ENCODE measurements at places on chromosomes 13 and 19.

GRCh38 chr19:35755550-35756376 lies 1.1 kb downstream of the HSPB6 start:
- DNase-seq = peak; percentile 47

- DNase-seq = no peak
These were observed 28.2 kb downstream of the FGF9 start for GRCh38 chr13:21698817-21699679.

DNA sequence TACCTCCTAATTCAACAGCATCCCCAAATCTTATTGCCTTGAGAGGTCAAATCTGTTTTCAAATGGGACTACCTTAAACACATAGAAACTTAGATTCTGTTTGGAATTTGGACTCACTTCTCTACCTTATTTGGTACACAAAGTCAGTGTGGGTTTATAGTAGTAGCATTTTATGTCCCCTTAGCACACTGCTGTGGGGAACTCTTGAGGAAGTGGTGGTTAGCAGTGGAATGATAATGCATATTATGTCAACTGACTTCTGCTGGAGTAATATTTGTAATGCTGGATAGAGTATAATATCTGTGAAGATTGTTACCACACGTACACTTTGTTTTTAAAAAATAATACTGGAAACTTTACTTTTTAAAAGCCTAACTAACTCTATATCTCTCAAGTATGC lies 386.3 kb downstream of the NDFIP2 start:
- DNase-seq = peak; percentile 38

- DNase-seq = no peak
These were observed 14.0 kb downstream of the SCGB2B2 start for GRCh38 chr19:34662919-34663318.

DNA sequence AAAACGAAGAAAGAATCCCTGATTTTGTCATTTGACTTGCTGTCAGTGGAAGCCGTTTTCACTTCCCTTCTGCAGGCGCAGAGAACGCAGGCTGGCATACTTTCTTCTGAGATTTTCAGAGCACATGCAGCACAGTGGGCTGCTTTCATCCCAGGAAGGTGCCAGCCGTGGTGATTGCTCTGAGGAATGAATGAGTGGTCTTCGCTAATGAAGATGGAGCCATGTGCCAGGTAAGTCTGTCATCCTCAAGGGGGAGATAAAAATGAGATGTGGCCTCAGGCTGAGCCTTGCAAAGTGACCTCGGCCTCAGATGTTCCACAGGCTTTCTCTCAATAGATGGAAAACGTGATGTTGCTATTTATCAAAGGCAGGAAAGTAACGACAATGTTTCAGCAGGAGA lies 94.6 kb upstream of the FARP1 start:
- DNase-seq = no peak

DNA sequence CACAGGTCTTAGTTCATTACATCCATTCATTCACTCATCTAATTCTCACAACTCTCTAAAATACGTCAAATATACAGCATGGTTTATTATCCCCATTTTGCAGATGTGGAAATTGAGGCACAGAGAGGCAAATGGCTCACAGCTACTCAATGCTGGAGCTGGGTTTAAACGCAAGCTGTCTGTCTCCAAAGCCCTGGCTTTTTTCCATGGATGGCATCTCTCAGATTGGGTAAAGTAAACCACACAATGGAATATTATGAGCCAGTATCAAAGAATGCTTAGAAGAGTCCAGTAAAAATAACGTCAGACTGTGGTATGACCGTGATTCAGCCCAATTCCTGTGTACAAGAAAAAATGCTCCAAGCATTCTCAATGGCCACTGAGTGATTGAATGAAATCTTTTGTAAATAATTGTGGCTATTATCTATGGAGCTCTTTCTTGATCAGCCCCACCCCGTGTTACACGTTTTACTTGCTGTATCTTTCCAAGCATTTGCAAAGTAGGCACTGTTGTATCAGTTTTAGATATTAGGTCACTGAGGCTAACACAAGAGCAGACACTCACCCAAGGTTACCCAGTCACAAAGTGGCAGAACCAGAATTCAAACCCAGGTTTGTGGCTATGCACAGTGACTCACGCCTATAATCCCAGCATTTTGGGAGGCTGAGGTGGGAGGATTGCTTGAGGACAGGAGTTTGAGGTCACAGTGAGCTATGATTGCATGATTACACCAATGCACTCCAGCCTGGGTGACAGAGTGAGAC lies 5.5 kb upstream of the ACP7 start:
- peak; percentile 97 for DNase-seq

DNA sequence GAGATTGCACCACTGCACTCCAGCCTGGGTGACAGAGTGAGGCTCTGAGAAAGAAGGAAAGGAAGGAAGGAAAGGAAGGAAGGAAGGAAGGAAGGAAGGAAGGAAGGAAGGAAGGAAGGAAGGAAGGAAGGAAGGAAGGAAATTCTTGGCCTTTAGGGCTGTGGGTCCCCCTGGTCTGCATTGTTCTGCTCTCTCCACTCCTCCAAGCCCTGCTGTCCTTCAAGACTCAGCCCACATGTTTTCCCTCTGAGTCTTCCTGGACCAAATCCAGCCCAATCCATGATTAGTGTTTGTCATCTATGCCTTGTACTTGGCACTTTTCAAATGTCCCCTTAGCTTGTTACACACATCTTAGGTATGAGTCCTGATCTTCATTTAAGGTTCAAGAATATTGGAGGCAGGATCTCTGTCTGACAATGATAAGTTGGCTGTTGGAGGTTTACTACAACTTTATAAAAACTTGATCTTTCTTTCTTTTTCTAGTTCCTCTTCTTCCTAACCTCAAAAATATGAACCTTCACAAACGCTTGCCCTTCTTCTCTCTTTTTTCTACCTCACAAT lies 48.8 kb upstream of the INTS6 start:
- DNase-seq = peak; percentile 84

- no peak for DNase-seq
These were observed 69.2 kb upstream of the TM9SF2 start for GRCh38 chr13:99431927-99432608.

DNA sequence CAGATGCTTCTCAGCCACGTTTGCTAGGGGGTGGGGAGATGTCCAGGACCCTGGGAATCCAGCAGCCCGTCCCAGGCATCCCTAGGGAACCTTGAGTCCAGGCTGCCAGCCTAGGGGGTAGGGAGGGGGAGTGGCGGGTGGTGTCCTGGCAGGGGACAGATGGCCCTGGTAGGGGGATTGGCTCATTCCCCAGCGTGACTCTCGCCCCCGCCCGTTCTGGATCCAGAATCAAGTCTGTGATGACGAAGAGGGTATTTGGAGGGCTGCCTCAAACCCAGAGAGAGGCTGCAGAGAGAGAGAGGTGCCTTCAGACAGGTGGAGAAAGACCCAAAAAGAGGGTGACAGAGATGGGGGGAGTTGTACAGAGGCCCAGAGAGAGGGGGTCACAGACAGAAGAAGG lies 4.1 kb downstream of the SLC17A7 start:
- DNase-seq = no peak

DNA sequence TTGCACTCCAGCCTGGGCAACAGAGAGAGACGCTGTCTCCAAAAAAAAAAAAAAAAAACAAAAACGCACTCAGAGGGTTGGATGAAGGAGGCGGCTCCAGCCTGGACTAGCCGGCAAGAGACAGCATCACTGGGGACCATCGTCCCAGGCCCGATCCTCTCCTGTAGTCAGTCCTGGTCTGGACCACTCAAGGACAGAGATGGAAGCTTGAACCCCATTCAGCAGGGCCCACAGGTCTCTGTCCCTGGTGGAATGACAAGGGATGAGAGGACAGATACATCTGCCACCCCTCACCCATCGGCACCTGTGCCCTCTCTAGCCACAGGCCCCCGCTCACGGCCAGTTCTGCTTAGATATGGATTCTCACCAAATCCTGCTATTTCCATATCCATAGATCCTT lies 14.0 kb downstream of the ADGRE5 start:
- no peak for DNase-seq

DNA sequence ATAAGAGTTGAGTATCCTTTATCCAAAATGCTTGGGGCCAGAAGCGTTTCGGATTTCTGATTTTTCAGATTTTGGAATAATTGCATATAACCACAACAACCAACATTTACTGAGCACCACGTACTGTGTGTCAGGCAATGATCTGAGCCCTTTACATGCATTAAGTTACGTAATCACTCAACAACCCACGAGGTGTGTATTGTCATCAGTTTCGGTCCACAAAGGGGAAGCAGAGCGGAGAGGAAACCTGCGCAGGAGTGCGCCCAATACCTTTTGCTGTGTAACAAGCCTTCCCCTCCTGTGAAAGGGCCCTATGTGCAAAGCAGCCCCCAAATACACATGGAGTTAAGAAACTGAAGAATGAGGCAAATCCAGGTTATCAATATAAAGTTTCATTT lies 20.7 kb upstream of the NLRP12 start:
- no peak for DNase-seq

DNA sequence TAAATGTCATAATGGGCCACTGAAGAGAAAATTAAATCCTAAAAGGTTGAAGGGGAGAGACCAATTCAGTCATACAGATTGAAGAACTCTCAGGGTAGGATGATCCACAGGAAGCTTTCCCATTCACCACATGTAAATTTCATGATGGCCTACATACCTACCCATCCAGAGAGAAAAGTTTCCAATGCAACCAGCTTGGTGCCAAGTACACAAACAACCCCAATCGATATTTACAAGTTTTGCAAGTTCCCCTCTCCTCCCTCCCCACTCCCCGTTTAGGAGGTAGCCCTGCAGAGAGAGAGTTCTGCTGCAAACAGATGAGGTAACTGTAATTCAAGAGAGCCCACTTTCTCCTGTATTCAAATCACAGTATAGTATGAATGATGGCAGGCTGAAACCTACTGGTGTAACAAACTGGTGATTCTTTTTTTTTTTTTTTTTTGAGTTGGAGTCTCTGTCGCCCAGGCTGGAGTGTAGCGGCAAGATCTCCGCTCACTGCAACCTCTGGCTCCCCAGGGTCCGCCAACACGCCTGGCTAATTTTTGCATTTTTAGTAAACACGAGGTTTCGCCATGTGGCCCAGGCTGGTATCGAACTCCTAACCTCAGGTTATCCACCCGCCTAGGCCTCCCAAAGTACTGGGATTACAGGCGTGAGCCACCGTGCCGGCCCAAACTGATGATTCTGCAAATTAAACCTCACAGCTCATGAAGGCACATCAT lies 14.4 kb downstream of the FOXO1 start:
- DNase-seq = no peak

DNA sequence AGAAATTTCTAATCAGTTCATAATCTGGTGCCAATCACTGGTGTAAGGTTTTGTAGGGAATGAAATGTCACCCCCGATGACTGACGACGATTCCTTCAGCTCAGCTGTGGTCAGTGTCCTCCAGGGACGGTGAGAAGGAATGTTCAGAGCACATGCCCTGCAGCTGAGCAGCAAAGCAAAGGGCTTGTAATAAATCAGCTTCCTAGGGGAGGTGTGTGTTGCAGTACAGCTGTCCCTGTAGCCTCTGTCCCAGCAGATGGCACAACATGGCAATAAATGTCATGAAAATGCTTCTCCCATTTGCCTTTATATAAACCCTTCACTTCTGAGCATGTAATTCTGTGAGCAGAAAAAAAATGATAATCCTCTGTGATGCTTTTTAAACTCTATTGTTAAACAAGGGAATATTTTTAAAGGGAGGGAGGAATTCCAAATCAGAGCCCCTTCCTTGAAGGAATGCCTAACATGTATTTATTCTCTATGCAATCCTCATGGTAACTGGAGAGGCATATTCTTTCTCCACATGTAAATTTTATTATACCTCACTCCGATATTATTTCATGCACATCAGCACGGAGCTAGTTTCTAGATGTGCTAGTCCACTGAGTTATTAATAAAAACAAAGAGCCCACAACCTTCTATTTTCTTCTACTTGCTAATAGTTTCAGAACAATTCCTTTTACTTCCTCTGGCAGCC lies 102.5 kb downstream of the FAM216B start:
- DNase-seq = peak; percentile 90

GRCh38 chr19:48196933-48197665 lies 26.6 kb downstream of the ZSWIM9 start:
- DNase-seq = no peak

DNA sequence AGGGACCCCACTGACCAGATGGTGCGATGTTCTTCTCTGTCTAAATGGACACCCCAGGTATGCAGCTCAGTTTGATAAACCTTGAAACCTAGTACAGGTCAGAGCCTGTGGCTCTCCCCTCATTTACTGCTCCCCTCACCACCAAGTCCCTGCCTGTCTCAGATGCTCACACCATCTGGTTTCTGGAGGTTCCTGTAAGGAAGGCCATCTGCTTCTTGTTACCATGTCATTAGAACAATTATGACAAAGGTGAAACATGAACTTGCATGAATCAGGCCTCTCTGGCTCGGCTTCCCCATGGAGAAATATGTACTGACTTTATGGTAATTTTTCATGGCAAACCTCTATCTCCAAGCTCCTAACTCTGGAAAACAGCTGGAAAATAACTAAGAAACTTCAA lies 965.7 kb downstream of the UQCRFS1 start:
- DNase-seq = no peak

- no peak for DNase-seq
These were observed 3.3 kb upstream of the ADGRE5 start for GRCh38 chr19:14377883-14378328.

DNA sequence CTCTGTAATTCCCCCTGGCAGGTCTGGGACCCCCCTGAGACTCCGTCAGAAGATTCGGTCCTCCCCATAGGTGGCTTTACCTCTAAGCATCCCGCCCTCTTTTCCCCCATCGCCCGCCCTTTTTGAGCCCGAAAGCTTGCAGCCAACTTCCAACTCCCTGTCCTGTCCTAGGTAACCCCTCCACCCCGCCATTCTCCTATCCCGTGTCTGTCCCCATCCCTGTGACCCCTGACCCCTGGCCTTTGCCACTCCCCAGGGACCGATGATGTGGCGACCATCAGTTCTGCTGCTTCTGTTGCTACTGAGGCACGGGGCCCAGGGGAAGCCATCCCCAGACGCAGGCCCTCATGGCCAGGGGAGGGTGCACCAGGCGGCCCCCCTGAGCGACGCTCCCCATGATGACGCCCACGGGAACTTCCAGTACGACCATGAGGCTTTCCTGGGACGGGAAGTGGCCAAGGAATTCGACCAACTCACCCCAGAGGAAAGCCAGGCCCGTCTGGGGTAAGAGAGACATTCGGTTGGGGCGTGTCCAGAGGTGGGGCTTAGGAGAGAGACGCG lies 488 bp downstream of the RCN3 start:
- DNase-seq = peak; percentile 64

- peak; percentile 75 for DNase-seq
These were observed at the start of gene ZNF541 for GRCh38 chr19:47573071-47574026. Gene ZNF541, minus strand, starts transcription at chr19:47573148. Its CDS starts 17,292 bp downstream, at chr19:47555856.

DNA sequence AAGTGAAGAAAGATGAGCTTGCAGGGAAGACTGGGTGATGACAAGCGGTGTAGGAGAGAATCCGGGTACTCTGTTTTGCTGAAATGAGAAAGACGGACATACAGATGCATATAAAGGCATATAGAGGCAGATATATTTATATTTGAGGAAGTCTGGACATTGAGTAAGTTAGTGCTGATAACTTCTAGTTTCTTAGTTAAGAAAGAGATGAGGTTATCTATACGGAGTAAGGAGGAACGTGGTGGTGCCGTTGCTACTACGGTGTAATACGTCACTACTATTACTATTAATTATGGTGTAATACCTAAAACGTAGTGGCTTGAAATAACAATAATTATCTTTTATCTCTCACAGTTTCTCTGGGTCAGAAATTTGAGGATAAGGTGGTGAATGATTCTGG lies 9.8 kb upstream of the CPB2 start:
- DNase-seq = no peak

GRCh38 chr19:3119693-3120380 lies 16.0 kb upstream of the GNA15 start:
- DNase-seq = no peak

Data from fibroblast of skin of scalp (primary cell).